ENCODE measurements at places on chromosomes 12 and 14.

DNA sequence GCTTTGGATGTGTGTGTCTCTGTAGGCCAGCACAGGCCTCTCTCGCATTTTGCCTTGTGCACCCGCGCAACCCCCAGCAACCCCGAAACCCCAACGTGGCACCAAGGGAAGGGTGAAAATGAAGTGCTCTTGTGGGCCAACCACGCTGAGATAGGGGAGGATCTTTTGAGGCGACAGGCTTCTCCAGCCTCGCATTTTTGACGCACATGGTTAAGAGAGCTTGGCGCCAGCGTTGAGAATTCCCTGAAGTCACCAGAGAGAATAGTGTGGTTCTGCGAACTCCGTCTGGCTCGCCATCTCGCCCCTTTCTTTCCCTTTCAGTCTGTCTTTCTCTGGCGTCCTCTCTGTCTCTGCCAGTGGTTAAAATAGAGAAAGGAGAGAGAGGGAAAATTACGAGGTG, 1.9 kb upstream of the TBX3 start:
- no peak for DNase-seq

GRCh38 chr14:69708049-69708448, 58.9 kb upstream of the SRSF5 start:
- DNase-seq, result no peak

DNA sequence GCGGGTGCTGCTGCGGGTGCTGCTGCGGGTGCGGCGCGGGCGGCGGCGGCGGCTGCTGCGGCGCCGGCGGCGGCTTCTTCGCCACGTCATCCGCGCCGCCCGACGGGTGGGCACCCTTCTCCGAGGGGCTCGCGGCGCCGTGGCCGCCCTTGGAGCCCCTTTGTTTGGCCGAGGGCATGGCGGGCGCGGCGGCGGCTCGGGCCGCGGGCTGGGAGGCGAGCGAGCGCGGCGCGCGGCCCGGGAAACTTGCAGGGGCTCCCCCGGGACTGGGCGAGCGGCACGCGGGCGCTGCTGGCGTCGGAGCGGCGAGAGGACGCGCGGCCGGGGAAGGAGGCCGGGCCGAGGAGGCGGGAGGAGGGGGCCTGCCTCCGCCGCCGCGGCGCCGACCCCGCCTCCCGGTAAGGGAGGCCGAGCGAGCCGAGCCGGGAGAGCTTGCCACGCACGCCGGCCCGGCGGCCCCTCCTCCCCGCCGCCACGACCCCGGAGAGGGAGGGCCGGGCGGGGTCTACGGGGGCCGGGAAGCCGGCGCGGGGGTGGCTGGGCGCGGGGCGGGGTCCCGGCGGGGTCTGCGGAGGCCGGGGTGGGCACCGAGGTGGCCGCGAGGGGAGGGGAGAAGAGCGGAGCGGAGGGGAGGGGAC, at the start of gene CKAP4:
TSS of gene CKAP4 (minus strand) at position 347 of the 638 bp plus-strand sequence. CDS start at position 178, 169 bp downstream.
- peak; percentile 51 for DNase-seq

DNA sequence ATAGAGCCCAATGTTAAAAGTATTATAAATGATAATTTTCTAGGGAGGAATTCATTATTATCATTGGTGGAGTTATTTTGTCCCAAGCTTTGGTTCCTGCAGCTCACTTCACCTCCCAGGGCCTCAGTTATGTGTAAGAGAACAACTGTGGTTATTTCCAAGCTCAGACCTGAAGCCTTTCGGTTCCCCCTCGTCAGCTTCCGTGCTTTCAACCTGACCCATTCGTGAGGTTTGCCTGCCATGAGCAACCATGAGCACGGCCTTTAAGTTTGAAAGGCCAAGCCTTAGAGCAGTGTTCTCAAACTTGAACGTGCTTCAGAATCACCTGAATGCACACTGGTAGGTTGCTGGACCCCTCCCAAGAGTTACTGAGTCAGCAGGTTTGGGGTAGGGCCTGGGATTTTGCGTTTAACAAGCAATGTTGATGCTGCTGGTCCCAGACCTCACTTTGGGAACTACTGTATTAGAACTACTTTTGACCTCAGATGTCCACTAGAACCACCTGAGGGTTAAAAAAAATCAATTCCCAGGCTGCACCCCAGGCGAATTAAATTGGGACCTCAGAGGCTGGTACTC, 133.0 kb upstream of the PRMT8 start:
- DNase-seq, result no peak

- peak; percentile 82 for DNase-seq
Observed at GRCh38 chr14:92121670-92122350, at the start of the genes CPSF2 and NDUFB1. TSS of gene CPSF2 (plus strand) at chr14:92121969. CDS start at chr14:92130985, 9,016 bp downstream. TSS of gene NDUFB1 (minus strand) at chr14:92121706. CDS start at chr14:92117637, 4,069 bp downstream.

DNA sequence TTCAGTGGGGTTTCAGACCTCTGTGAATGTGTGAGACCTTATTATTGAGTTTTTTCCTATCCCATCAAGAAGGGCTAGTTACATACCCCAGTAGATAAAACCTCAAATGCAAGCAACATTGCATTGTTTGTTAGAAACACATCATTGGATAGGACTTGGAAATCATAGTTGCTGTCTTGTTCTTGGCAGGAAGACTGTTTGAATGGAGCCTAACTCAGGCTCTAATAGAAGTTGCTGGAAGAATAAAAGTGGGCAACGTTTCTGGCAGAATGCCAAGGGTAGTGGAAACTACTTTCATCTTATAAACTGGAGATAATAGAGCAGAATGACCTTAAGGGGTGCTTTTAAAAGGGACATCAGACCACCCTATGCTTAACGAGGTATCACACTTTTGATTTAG, 9.9 kb upstream of the PTHLH start:
- no peak for DNase-seq

DNA sequence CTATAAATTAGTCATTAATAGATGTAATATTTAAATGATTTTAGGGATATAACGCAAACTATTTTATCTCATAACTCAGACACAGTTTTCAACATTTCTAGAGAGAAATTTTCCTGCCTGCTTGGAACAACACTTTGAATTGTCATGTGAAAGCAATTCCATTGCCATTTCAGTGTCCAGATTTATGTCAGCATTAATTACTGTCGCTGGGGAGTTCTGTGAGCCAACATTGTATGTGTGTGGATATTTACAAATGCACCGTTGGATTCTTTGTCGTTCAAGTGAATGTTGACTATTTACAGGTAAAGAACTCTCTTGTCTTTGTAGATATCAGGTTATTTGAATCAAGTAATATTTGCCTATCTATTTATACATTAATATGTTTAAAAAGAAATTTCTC, 465.3 kb upstream of the RGS6 start:
- DNase-seq, result no peak

- DNase-seq, result no peak
Observed at GRCh38 chr12:98691351-98691750, 46.3 kb downstream of the APAF1 start.

GRCh38 chr14:93533437-93533836, 102.7 kb downstream of the UNC79 start:
- no peak for DNase-seq

GRCh38 chr14:94054401-94054800, 26.6 kb downstream of the DDX24 start:
- DNase-seq, result no peak

- no peak for DNase-seq
Observed at GRCh38 chr12:23824358-23824757, 125.1 kb downstream of the SOX5 start.

- peak; percentile 60 for DNase-seq
Observed at GRCh38 chr12:6563448-6564050, 4.5 kb downstream of the NOP2 start.

- DNase-seq, result no peak
Observed at GRCh38 chr12:124509676-124510300, 57.6 kb downstream of the NCOR2 start.

DNA sequence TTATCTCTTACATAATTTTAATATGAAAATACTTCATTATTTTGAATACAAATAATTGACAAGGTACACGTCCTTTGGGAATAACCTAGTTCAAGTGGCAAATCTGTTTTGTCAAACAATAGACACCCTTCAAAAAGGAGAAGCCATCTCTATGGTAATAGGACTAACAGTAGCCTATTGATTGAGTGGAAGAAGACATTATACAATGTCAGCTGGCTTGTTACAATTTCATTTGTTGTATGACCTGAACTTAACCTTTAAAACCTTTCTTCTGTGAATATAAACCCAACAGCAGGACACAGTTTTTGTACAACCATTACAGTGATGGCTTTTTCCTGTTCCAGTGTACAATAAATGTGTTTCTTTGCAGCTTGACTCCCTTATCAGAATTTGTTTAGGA, 8.1 kb downstream of the TMEM260 start:
- no peak for DNase-seq

GRCh38 chr12:33628087-33628486, 188.5 kb upstream of the SYT10 start:
- no peak for DNase-seq

DNA sequence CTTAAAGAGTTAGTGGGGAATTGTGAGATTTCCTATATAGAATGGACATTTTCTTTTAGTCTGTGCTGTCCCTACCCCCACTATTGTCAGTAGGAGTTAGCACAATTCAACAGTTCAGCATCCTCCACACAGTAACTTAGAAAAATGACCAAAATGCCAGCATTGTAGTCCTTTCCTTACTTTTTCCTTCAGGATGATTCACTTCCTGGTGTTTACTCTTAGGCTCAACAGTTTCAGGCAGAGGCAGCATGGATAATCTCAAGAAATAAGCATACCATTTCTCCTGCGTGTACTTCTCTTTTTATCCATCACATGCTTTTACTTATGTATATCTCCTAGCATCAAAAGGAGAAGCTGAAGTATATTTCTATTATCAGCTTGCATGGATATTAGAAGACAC, 683.4 kb downstream of the SLC16A7 start:
- no peak for DNase-seq

DNA sequence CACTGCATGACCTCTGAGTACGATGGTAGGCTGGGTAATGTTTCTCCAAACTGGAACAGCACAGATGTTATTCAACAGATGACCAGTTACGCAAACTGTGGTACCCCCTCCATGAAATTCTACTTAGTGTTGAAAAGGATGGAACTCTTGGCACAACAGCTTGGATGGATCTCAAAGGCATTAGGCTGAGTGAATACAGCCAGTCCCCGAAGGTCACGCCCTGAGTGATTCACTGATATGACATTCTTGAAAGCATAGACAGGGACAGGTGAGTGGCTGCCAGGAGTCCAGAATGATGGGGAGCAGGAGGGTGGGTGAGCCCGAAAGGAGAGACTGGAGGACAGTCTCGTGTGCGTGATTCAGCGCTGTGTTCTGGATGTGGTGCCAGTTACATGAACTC, 187.5 kb upstream of the TMEM132C start:
- DNase-seq, result no peak

GRCh38 chr12:90839346-90839745, 115.6 kb downstream of the CCER1 start:
- no peak for DNase-seq

GRCh38 chr14:61106271-61106958, 125.4 kb downstream of the SLC38A6 start:
- DNase-seq, result no peak

GRCh38 chr12:12946686-12947355, 5.1 kb downstream of the GPRC5D start:
- DNase-seq, result no peak

GRCh38 chr12:109739747-109740693, 26.4 kb downstream of the FAM222A start:
- DNase-seq, result no peak

- peak; percentile 20 for DNase-seq
Observed at GRCh38 chr12:120640861-120641833, 721 bp downstream of the CABP1 start.

GRCh38 chr14:80239631-80240030, 28.3 kb upstream of the DIO2 start:
- no peak for DNase-seq

GRCh38 chr14:24565766-24566165, 10.3 kb downstream of the CTSG start:
- DNase-seq, result no peak

GRCh38 chr14:73748858-73749357, 34.7 kb upstream of the PNMA1 start:
- DNase-seq, result no peak

- no peak for DNase-seq
Observed at GRCh38 chr12:94165138-94165537, 16.8 kb downstream of the PLXNC1 start.

- DNase-seq, result peak; percentile 73
Observed at GRCh38 chr12:120710031-120710804, at the start of gene UNC119B. TSS of gene UNC119B (plus strand) at chr12:120710458. CDS start at chr12:120710475, 17 bp downstream.

DNA sequence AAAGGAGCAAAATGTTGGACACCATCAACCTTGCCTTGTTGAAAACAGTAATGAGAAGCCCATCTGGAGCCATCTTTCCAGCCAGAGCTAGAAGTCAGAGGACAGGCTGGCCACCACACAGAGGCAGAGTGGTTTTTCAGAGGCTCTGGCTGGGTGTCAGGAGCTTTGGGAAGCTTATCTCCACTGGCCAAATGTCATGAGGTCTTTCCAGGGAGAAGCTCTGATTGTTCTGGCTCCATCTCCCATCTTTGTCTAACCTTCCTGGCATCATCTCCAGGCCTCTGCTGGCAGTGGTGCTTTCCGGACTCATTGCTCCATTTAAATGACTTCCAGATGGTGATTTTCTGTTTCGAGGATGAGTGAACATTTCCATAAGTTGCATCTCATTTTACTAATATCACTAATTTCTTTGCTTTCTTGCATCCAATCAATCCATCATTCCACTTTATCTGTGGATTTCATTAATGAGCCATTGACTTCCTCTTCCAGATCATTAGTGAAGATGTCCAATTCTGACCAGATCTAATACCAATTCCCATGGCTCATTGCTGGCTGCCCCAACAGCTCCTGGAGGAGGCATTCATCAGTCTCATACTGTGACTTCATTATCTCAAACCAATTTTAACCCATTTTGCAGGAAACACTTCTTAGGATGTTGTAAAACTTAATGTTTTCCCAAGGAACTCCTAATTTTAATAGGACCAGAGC, 35.3 kb upstream of the TMTC1 start:
- DNase-seq, result no peak

DNA sequence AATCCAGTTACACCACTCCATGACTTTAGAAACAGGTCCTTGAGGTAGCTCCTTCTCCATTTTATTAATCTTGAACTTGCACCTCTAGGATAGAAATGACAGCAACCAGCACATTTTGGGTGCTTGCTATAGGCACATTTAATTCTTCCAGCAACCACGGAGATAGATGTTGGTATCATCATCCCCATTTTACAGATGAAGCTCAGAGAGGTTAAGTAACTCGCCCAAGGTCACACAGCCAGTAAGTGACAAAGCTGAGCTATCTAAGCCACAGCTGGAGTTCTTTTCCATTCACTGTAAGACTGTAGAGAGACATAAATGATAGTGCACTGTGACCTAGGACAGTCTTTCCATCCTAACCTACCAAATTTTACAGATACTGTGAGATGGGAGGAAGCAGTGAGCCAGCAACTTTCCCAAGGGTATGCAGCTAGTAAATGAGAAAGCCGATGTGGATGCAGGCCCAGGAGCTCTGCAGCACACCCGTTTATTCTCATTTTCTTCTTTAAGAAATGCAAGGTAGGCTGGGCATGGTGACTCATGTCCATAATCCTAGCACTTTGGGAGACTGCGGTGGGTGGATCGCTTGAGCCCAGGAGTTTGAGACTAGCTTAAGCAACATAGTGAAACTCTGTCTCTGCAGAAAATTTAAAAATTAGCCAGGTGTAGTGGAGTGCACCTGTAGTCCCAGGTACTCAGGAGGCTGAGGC, 103.2 kb downstream of the TBX5 start:
- no peak for DNase-seq

- DNase-seq, result no peak
Observed at GRCh38 chr14:102008891-102009290, 44.5 kb downstream of the DYNC1H1 start.

All from effector CD4-positive, alpha-beta T cell (primary cell).